ENCODE measurements at places on chromosomes 16 and 17. TPM values are rescaled to one million over a fixed set of nuclear protein-coding genes. Genes with fewer than 3 reads are reported as not detected.

- H3K4me3 ChIP-seq: no peak overlapping the region
- H3K4me1 ChIP-seq: no peaks in the 10 kb centered on the region
- no peaks in the 10 kb centered on the region for H3K36me3 ChIP-seq
Measured at GRCh38 chr17:77849239-77849638, 109.3 kb upstream of the TNRC6C start.

- no peaks in the 10 kb centered on the region for H3K4me1 ChIP-seq
- no peak overlapping the region for H3K4me3 ChIP-seq
- H3K36me3 ChIP-seq: no peaks in the 10 kb centered on the region
- H3K27me3 ChIP-seq: peaks cover 2% of the 10 kb centered on the region
- no peak for DNase-seq
Measured at GRCh38 chr17:73369111-73369521, 57.3 kb upstream of the CDC42EP4 start.

Gene ATP1B2
- polyA plus RNA-seq: 1.9 TPM

DNA sequence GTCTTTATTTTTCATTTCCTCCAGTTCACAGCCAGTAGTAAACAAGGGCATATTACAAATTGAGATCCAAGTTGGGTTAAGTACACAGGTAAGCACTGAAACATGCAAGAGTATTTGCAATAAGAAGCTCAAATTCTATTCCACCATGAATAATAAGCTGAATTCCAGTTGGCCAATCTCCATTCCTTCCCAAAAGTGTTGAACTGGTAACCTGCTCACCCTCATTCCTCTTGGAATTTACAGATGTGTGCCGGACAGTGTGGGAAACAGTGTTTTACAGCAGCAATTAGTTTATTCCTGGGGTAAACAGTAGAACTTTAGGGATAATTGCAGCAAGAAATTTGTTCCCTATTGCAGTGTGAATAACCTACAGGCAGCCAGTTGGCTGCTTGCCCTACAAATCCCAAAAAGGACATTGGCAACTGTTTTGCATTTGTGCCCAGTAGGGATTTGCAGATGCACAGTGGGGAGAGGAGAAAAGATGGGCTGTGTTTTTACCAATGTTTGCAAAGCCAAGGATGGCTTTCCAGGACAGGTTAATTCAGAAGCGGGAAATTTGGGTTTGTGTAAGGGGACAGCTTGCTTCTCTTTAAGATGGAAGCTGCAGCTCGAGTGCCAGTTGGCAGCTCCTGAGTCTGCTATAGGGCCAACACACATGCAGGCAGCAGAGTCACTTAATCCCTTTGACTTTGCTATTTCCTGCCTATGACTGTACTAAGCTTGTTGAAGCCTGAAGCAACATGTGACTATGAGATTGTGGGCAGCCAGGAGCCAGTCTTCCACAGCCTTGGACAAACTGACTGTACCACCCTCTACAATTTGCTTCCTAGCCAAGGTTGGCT, 318.9 kb downstream of the MAP2K6 start:
- H3K4me3 ChIP-seq: no peak overlapping the region
- no peak for DNase-seq
- no peak overlapping the region for H3K27ac ChIP-seq
- no peaks in the 10 kb centered on the region for H3K27me3 ChIP-seq
